ENCODE measurements at places on chromosomes 1 and 21.

DNA sequence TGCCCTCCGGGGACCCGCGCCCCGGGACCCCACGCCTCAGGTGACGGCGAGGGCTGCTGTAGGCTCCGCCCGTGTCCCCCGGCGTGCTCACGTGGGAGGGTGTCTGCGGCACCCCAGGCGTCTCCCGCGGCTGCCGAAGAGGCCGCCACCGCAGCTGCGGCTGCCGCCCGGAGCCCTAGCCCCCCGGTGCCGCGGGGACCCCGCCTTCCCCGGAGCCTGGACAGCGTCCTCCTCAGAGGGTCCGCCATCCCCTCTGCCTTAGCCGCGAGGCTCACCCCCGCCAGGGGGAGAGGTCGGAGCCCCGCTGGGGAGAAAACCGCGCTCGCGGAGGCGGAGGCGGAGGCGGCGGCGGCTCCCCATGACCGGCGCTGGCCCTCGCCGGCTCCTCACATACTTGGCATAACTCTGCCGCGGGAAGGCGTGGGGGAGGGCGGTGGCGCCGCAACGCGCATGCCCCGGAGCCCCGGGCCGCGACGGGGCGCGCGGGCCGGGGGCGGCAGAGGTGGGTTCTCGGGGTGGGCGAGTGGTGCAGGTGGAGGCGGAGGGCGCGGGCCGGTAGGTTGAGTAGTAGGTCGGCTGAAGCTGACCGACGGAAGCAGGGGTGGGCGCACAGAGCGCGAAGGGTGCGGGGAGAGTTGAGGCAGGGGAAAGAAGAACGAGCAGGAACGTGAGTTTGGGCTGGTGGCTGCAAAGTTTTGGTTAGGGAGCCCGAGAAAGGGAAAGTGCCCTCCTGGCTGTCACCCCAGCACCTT is 700 bp upstream of the SYDE2 start:
- peak; percentile 95 for DNase-seq

GRCh38 chr1:94000510-94001282 is 91.5 kb upstream of the GCLM start:
- no peak for DNase-seq

GRCh38 chr1:248189026-248189425 is 8.0 kb upstream of the OR2M3 start:
- DNase-seq = no peak

DNA sequence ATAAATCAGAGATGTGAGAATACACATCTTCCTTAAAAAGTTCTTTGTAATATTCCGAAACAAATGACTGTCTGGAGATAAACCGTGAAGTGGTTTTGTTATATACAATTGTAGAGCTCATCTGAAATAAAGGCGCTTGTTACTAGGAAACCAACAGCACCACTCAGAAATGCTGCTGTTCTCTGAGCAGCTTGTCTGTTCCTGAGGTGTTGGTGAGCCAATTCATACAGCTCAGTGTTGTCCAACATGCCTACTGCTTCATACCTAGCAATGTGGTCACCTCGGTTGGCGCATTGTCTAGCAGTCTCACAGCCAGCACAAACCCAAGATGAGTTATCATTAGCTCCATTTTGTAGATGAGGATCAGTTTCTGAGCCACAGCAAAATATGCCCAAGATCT is 44.4 kb downstream of the GFI1 start:
- no peak for DNase-seq

DNA sequence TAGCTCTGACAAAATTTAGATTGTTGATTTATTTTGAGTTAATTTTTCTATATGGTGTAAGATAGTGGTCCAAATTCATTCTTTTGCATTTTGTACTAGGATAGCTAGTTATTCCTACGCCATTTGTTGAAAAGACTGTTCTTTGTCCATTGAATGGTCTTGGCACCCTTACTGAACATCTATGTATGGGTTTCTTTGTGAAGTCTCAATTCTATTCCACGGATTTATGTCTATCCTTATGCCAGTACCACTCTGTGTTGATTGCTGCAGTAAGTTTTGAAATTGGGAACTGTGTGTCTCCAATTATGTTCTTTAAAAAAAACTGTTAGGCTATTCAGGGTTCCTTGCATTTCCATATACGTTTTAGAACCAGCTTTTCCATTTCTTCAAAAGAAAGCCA is 145.7 kb downstream of the ZNF644 start:
- DNase-seq = no peak

DNA sequence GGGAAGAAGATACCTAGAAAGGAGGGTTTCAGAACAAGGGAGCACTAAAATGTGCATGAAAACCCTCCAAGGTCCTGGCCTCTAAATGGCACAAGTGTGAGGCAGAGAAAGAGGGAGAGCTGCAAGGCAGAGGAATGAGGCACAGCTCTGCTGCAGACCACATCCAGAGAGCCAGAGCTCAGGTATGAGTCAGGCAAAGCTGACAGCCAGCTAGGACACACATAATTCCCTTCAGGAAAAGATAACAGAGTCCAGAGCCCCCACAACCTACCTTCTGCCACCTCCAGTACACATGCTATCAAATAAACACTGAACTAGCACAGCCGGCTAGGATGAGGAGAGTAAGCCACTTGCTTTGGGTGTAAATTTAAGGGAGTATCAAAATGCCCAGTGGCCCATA is 62.2 kb downstream of the HSF2BP start:
- no peak for DNase-seq

DNA sequence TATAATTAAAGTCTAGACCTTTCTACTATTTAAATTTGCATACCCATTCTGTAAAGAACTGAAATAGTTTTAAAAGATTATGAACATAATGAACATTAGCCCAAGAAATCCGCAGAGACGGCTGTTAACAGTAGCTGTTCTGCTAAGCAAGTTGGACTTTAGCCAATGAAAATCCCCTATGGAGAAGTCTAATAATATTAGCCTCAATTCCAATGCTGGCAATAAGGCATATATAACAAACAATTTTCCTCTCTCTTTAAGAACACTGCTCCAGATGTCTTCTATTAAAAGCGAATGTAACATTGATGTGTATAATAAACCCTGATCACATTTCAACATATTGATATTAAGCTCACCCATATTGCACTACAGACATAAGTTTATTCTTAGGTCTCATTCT is 221.3 kb upstream of the KCTD3 start:
- no peak for DNase-seq

GRCh38 chr1:87180682-87181081 is 148.0 kb upstream of the LMO4 start:
- DNase-seq = no peak

- no peak for DNase-seq
These were observed 417.3 kb upstream of the PROX1 start for GRCh38 chr1:213570487-213570886.

DNA sequence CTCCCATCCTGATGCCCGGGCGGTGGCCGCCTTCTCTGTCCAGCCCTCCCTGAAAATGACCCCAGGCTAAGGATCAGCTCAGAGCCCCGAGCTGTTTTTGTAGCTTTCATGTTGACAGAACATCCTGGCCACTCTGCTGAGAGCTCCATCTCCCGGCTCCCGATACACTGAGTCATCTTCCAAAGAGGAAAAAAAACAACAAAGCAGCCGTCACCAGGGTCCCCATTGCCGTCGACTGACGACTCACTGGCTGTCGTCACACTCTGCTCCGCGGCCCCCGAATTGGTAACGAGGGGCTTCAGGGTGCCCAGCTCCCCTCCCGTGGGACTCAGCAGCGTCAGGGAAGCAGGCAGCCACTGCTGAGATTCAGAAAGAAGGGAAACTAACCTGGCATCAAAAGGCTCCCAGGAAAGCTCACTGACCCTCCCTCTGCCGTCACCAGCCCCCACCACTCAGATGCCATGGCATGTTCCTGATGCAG is 67.2 kb downstream of the CD46 start:
- DNase-seq = no peak

DNA sequence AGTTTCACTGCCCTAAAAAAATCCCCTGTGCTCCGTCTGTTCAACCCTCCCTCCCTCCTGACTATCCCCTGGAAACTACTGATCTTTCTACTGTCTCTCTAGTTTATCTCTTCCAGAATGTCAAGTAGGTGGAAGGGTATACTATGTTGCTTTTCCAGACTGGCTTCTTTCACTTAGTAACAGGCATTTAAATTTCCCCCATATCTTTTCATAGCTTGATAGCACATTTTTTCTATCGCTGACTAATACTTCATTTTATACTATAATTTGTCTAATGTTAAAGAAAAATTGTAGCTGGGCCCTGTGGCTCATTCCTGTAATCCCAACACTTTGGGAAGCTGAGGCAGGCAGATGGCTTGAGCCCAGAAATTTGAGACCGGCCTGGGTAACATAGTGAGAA is 142.8 kb downstream of the DSCAM start:
- DNase-seq = no peak

DNA sequence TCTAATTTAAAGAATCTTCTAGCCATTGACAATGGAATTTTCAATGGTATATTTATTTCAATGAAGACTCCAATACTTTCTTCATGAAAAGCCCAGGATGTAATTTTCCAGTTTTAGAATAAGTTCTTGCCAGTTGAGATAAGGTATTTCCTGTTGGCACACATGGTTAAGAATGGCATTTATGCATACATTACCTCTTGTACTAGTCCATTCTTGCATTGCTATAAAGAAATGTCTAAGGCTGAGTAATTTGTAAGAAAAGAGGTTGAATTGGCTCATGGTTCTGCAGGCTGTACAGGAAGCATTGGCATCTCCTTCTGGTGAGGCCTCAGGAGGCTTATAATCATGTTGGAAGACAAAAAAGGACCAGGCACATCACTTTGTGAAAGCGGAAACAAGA is 1179.6 kb downstream of the AMY1C start:
- DNase-seq = no peak

GRCh38 chr21:45889961-45890360 is 91.6 kb upstream of the COL6A1 start:
- DNase-seq = no peak

- DNase-seq = peak; percentile 83
These were observed at the start of gene PTPN22 for GRCh38 chr1:113871597-113872113. Gene PTPN22 (minus strand): TSS chr1:113871712.

- peak; percentile 86 for DNase-seq
These were observed 43.5 kb upstream of the RAB4A start for GRCh38 chr1:229227298-229227919.

- DNase-seq = no peak
These were observed 1415.1 kb upstream of the PRMT6 start for GRCh38 chr1:105641407-105641806.

- no peak for DNase-seq
These were observed 39.6 kb downstream of the MAP10 start for GRCh38 chr1:232844791-232845190.

DNA sequence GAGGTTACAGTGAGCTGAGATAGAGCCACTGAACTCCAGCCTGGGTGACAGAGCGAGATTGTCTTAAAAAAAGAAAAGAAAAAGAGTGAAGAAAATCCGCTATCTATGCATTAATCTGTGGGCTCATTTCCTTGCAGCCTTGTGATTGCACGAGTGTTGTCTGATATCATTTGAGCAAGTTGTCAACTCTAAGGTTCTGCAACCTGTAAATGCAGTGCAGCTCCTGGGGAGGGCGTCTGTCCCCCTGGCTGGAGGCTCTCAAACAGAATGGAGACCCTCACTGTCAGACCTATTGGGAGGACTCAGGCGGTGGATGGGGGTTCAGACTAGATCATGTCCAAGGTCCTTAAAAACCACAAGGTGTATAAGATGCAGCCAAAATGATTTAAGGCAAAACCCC is 6.2 kb downstream of the CORT start:
- DNase-seq = no peak

DNA sequence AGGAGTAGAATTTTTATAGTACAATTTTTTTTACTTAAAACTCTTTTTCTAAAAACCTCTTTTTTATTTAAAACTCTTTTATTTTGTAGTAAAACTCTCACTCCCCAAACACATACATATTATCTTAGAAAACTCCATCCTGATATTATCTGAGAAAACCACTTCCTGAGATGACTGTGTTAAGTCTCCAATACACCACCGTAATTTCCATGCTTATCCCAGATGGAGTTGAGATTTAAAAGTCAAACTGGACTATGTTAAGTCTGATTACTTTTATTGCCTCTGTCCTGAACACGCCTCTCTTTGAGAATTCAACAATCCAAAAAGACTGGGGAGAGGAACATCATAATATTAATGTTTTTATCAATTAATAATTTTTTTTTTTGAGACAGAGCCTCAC is 3.7 kb downstream of the SEC16B start:
- DNase-seq = no peak

- DNase-seq = no peak
These were observed 128.2 kb downstream of the KCNN3 start for GRCh38 chr1:154741741-154742495.

GRCh38 chr1:175563236-175563895 is 180.0 kb downstream of the TNR start:
- no peak for DNase-seq

GRCh38 chr1:183723571-183723970 is 70.5 kb upstream of the APOBEC4 start:
- no peak for DNase-seq

DNA sequence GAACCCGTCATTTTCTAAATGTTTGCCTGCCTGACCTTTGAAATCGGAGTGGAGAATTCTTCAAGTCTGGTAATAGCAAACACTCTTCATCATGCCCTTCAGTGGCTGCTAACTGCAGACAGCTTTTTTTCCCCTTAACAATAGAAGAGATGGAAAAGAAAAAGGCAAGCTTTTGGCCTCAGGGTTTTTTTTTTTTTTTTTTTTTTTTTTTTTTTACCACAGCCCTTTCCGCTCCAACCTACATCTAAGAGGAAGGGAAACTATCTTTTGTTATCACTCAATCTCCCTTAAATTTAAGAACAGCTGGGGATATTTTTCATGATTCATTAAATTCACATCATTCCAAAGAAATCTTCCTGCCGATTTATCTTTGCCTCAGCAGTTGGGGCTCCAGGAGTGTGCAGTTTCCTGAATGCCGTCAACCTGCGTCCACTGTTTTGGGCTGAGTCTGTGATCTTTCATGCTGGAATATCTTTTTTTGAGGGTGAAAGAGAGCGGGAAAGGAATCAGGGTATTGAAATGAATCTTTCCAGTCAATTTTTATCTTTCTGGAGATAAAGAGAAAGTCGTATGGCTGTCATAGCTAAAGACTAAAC is 144.5 kb upstream of the SMYD2 start:
- DNase-seq = no peak

GRCh38 chr1:156899956-156900718 is 6.6 kb downstream of the PEAR1 start:
- no peak for DNase-seq

- no peak for DNase-seq
These were observed 480.4 kb upstream of the ZRANB2 start for GRCh38 chr1:71561206-71561605.

- DNase-seq = no peak
These were observed 70.1 kb downstream of the INTS7 start for GRCh38 chr1:211965108-211965805.

Measured in stimulated activated naive CD4-positive, alpha-beta T cell (primary cell).